ENCODE measurements at places on chromosomes 5 and 9. TPM values are rescaled to one million over a fixed set of nuclear protein-coding genes. Genes with fewer than 3 reads are reported as not detected.

Gene TPM2
- 654 TPM for total RNA-seq

Gene ORM2
- total RNA-seq: not detected

Gene FGF10
- not detected for total RNA-seq

Gene C5orf58
- total RNA-seq: not detected
